ENCODE measurements at places on chromosomes 12 and 14.

- no peak for DNase-seq
Measured at GRCh38 chr12:100862676-100863075, 68.1 kb downstream of the ANO4 start.

DNA sequence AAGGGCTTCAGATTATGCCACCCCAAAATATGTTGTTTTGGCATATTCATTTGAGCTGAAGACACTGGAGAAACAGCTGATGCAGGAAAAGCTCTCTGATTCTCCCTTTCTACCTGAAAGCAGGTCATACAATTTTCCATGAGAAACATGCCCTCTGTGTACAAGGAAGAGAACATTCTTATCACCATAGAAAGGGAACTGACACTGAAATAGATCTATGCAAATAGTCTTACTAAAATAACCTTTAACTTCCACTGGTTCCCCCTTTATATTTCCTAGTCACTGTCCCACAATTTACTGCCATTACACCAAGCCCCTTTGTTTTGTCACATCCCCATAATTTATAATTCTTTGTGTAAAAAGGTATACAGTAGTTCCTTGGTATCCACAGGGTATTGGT lies 9.6 kb upstream of the PHC1 start:
- DNase-seq: no peak

DNA sequence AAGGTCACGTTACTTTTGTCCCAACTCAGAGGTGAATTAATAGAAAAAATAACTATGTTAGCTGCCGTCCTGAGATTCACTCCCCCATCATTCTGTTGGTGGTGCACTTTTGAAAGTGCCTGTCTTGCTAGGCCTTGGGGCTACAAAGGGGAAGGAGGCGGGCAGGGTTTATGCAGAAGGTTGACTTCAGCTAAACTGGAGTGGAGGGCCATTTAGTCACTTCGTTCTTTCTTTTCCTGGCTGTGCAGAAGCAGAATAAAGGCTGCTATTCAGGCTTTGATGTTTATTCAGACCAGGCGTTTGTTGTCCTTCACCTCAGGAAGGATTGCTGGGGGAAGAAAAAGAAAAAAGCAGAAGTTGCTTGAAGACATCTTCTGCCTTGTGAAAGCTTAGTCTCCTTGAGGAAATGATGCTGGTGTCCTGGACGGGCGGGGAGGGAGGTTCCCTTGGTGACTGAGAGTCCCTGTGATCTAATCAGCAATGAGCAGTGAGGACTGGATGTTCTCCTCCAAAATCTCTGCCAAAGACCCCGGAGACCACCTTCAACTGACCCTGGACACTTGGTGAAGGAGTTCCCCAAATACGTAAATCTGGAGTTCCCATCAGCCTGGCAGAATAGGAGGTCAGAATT lies 4.0 kb downstream of the GLT1D1 start:
- DNase-seq: no peak

DNA sequence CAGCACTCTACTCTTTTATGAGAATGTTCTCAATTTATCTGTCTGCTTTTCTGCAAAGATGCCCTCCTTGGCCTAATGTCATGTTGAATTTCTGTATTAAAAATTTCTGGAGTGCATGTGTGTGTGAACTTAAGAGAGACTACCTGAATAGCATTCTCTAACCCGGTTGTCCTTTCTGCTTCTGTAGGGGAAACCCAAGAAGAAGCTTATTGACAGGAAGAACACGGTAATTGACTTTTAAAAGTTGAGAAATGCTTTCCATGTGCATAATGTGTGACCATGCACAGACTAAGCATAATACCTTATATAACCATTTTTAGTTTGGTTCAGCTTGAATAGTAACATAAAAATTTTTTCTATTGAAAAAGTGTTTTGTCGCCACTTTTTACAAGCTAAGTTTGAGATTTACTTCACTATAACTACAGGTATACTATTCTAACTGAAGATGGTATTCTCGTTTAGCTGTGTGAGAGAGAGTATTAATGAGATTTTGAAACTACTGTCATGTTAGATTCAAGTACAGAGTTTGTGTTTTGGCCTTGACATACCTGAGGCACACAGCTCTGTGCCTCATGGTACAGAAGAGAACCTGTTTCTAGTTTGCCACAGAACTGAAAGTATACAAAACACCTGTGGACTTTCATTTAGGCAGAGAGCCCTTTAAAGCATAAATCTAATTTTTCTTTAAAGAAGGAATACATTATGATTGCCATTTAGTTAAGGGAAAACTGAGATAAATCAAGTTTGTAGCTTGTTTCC lies 96.8 kb downstream of the TTLL5 start:
- no peak for DNase-seq

DNA sequence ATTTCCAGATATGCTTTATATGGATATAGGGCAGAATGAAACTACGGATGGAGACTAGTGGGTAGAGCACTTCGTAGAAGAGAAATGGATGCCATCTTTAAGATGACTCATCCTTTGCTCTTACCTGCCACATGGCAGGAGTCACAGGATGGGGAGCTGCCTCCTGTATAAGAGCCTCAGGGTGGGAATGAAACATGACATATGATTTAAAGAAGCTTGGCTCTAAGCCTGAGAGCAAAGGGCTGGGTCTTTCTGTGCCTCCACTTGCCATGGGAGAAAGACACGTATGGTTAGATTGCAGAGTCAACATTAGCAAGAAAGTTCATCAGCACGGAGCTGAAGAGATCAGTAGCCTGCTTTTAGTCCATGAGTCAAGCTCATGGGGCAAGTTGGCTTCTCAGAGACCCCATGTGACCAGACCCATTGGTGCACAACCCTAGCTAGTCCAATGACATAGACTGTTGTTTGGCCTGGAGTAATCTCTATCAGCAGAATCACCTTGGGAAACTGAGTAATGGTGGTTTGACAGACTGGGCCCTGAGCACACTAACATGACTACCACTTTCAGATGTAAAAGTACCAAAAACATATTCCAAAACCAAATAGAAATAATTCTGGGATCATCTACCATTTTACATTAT lies 38.1 kb upstream of the IL22 start:
- no peak for DNase-seq

DNA sequence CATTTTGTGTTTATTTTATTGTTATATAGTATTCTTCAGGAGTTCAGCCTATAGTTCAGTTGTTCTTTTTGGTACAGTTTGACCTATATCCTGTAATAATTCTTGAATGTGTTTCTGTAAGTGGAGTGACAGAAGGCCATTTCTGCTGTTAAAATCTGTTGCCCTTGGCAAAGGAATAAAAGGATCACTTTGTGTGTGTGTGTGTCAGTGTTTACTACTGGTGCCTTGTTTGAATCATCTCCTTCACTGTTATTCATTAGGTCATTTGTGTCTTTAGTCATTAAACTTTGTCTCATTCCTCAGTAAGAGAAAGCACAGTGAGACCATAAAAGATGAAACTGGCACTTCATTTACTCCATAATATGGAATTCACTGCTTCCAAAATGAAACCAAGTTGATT lies 130.7 kb downstream of the TMTC2 start:
- no peak for DNase-seq

- no peak for DNase-seq
Measured at GRCh38 chr12:95674163-95674562, 116.4 kb downstream of the NTN4 start.

DNA sequence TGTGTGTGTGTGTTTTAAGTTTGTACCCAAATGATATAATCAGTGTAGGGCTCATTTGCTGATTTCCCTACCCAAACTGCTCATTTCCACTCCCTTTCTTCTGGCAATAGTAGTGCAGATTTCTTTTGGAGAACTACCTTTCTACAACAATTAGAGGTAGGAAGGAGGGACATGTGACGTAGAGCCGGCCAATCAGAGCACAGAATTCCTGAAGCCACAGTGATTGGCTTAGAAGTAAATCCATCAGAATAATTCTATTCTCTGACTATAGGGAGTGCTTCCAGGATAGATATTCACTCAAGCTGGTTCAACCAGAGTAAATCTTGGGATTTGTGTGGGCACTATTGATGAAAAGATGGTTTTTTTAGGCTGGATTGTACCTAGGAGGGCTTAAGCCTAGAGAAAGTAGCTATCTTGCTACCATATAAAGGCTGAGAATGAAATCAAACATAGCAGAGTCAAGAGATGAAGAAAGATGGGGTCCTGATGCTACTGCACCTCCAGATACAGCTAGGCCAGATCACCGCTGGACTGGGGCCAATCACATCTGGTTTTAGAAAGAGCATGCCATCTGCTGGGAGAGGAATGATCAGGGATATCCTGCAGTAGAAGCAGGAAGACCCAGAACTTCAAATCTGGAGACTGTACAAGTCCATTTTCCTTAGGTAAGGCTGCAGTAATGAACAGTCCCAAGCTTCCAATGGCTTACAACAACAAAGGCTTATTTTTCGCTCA lies 54.1 kb upstream of the NUAK1 start:
- no peak for DNase-seq

DNA sequence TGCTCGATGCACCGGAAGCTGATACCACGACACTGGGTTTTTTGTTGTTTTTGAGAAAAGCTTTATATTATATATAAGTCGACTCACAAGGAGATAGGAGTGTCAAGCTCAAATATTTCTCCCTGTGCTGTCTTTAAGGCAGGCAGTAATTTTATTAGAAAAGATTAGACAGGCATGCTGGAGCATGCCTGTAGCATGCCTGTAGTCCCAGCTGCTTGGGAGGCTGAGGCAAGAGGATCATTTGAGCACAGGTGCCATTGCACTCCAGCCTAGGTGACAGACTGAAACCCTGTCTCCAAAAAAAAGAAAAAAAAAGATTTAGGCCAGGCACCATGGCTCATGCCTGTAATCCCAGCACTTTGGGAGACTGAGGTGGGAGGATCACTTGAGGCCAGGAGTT lies 51.8 kb downstream of the GNS start:
- DNase-seq: no peak

DNA sequence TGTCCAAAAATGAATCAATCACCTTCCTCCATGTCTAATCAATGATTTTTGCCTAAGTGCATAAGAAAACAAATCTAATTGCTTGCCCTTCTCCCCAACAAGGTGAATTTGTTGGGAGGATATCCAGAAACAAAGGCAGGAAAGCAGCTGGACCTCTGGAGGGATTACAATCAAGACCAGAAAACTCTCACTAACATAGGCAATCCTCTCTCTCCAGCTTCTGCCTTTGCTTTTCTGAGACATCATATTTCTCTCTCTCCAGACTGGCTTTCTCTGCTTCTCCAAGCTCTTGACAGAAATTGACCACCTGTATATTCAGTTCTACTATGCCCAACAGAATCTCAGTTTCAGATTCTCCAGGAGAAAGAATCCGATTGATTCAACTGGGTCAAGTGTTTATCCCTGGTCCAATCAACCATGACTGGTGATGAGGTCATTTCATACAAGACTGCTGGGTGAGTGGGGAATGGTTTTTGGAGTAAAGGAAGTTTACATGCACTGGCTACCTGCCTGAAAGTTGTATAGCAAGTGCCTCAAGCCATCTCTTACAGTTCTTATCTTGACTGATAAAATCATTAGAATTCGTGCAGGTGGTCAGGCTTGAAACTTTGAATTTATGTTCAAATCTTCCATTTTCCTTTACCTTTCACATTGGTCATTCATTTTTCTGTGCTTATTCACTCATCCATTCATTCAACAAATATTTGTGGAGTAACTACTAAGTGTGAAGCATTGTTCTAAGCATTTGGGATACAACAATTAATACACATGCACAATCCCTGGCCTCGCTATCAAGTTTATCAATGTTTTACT lies 22.2 kb upstream of the CFAP54 start:
- no peak for DNase-seq

DNA sequence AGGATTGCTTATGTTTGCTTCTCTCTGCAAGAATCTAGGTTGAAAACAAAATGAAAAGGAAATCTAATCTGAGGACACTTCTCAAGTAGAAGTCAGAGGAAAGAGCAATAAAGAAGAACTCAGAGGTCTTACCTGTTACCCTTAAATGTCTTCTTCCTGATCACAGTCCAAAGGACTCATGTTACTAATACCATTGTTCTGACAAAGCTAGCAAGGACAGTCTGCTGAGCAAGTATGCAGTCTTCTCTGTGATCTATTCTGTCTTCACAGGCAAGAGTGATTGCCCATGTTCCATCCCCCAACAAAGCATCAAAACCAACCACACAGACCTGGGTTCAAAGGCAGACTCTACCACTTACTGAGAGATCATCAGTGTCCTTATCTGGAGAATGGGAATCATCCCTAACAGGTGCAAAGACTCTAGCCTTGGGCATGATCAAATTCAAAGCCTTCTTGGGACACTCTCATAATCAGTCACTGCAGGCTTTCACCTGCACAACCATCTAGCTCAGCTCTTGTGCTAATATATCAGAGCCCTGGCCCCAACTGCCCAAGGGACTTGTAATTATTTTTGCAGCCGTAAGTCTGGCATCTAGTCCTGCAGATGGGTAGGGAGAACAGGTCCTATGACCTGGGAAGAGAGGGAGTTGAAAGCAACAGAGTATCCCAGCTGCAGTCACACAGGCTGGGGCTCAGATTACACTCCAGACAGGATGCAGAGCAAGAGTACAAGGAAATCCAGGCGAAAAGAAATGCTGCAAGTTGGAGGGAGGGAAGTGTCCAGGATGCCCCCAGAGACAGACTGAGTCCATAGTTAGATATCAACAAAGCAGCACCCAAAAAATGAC lies 97.9 kb upstream of the NUDT4 start:
- DNase-seq: no peak

DNA sequence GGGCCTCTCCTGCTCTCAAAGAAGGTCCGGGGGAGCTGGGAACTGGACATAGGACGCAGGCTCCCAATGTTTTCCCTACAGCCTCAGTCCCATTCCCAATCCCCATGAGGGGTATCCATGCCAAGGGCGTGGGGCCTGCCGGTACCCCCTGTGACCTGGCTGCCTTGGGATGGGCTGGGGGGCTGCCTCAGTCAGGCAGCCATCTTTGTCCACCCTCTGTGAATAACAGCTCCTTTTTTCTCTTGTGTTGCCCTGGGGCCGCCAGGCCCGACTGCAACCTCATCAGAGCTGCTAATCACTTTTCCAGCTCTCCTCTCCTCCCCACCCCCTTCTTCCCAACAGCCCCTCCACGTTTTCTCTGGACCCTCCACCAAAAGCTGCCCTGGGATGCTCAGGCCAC lies 11.2 kb downstream of the FIGNL2 start:
- DNase-seq: no peak

GRCh38 chr12:75913502-75914351 lies 117.8 kb downstream of the PHLDA1 start:
- DNase-seq: no peak

DNA sequence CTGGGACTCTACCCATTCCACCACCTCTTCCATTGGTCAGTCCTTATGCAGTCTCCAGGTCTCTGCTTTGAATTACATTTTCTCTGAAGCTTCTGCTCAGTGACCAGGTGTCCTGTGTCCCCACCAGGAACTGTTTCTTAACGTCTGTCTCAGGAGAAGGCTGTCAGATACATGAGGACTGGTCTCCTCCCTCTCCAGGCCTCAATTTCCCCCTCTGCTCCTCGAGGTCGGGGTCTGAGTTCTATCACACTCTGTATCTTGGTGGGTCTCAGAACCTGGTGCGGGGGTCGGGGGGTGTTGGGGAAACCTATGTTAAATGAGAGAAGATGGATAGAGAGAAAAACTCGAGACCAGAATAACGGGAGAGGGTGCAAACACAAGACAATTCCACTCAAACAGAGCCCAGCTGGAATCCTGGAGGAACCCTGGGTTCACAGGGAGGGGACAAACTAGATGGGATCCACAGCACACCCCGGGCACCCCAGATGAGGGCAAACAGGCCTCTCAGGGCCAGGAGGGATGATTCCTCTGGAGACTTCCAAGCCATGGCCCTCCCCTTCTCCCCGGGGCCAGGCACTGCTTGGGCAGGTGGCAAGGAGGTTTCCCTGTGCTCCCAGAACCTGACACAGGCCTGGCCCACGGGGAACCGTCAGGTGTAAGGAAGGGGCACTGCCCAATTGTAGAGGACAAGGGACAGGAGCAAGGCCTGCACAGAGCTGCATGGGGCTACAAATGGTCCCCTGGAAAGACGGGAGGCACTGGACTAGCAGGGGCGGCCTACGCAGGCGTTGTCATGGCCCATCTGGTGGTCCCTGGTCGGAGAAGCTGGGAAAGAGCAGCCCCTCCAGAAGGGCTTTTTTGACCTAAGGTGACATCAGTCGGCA lies 313.2 kb upstream of the DIO3 start:
- no peak for DNase-seq
